ENCODE measurements at places on chromosomes 3 and 15. TPM values are rescaled to one million over a fixed set of nuclear protein-coding genes. Genes with fewer than 3 reads are reported as not detected.

DNA sequence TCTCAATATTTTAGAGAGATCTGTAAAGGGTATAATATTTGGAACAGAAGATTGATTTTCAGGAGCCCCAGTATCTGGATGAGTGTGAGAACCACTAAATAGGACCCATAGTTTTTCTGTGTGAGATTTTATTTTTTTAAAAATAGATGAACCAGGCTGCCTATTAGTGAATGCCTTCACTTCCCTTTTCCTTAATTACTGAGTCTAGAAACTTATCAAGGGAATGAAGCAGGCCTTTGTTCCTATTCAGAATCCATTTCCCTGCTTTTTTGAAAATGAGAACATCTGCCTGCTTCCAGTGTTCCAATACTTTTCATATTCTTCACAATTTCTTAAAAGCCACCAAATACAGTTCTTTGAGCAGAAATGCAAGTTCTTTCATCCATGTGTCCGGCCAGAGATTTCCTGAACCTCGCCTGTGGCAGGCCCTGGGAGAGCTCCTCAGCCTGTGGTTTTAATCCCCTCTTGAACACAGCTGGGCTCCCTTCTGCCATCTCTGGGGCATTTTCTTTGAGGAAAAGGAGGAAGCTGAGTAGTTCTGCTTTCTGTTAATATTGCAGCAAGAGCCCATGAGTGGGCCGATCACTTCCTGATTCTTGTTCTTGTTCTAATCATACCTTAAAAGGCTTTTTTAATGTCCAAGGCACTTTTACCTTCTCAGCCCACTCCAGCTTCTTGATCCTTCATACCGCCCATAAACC, 4.7 kb downstream of the EHD4 start:
- peak; percentile 65 for DNase-seq

- DNase-seq: no peak
Measured at GRCh38 chr3:125515421-125515820, 4.6 kb downstream of the SNX4 start.

The ALPK3 gene
- total RNA-seq: 2.7 TPM

- DNase-seq: no peak
Measured at GRCh38 chr3:170090601-170090981, 52.8 kb downstream of the GPR160 start.

GRCh38 chr3:99549957-99550603, 88.3 kb upstream of the COL8A1 start:
- no peak for DNase-seq

The SOX14 gene
- total RNA-seq: not detected

The MCF2L2 gene
- 0.16 TPM for total RNA-seq

- DNase-seq: no peak
Measured at GRCh38 chr3:48187579-48188265, 495 bp downstream of the CDC25A start.

The LZTFL1 gene
- 10.2 TPM for total RNA-seq

DNA sequence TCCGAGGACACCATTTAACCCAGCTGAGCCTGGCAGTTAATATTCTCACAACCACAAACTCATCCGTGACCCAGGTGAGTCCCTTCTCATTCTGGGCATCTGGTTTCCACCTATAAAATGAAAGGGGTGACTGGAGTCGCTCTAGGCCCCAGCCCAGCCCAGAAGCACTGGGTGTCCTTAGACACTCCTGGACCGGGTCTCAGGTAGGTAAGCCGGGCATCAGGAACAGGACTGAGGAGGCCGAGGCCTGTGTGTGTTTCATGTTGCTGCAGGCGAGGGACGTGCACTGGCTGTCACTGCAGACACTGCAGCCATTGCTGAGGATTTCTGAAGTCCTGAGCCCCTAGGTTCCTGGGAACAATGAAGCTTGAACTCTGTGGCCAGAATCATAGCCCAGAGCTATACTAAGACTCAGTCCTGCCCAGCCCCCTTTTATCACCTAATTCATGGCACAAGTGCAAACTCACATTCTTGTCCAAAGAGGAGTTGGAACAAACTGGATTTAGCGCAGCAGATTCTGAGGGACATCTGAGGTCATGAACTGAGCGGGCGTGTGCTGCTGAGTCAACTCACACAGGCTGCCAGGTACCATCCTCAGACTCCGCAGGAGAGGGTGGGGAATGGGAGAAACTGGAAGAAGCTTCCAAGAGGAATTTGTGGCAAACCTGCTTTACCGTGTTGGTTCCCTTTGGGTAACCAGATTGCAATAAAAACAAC, 184.9 kb downstream of the FAM43A start:
- peak; percentile 33 for DNase-seq

The DUOX1 gene
- total RNA-seq: 2.5 TPM

DNA sequence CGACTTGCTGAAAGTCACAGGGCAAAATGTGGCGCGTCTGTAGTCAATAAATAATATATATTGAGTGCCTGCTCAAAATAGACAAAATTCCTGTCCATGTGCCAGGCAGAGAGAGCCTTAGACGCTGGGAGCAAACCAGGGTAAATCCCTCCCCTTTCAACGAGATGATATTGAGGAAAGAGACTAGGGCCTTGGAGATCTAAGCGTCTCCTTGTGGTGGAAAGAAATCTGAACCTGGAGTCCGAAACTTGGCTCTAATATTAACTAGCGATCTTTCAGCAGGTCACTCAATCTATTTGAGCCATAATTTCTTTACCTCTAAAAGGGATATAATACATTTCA, 348 bp upstream of the DPP8 start:
- no peak for DNase-seq

DNA sequence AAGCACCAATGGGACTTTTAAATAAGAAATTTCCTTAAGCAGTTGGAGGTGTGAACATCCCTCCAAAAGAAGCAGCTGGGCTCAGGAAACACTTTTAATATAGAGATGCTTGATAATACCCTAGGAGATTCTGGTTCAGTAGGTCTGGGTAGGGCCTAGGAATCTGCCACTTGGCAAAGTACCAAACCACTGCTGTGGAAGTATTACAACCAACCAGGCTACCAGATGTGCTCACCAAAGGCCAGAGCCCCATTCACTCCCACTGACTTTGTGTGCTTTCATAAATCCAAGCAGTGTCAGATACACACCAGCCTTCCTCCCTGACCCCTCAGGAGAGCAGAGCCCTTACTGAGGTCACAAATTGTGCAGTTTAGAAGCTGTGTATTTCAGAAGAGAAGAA, 162.6 kb downstream of the CCNL1 start:
- DNase-seq: no peak

DNA sequence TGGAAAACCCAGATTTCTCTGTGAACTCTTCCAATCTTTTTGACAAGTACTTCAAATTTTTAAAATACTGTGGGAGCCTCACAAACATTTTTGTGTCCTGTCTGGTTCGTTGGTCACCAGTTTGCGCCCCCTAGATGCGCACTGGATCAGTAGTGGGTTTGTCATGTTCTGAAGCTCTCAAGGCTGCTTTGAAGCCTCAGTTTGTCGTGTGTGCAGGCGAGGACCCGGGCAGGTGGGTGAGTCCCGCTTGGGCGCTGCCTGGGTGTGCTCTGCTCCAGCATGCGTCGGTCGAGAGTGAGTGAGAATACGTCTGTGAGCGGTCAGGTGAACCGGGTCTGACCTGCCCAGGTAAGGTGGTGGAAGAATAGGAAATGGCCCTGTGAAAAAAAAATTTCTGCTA, 17.3 kb upstream of the AEN start:
- no peak for DNase-seq

DNA sequence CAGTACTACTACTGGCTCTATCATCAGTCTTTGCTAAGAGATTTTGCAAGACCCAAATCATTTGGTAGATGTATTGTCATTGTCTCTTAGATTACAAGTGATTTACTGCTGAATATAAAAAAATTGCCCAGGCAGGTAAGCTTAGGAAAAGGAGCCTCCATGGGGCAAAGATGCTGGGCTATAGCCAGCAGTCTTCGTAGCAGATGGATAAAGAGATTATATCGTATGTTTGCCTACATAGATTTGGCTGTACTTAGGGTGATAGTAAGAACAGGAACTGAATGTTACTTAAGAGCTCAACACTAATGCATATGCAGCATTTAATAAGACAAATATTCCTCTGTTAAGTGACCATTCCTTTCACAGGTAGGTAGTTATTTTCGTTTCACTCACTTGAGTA, 48.9 kb downstream of the PTPRG start:
- DNase-seq: no peak

GRCh38 chr3:114582929-114583328, 289.1 kb downstream of the TIGIT start:
- no peak for DNase-seq

GRCh38 chr3:153640689-153641665, 479.0 kb downstream of the RAP2B start:
- DNase-seq: no peak

DNA sequence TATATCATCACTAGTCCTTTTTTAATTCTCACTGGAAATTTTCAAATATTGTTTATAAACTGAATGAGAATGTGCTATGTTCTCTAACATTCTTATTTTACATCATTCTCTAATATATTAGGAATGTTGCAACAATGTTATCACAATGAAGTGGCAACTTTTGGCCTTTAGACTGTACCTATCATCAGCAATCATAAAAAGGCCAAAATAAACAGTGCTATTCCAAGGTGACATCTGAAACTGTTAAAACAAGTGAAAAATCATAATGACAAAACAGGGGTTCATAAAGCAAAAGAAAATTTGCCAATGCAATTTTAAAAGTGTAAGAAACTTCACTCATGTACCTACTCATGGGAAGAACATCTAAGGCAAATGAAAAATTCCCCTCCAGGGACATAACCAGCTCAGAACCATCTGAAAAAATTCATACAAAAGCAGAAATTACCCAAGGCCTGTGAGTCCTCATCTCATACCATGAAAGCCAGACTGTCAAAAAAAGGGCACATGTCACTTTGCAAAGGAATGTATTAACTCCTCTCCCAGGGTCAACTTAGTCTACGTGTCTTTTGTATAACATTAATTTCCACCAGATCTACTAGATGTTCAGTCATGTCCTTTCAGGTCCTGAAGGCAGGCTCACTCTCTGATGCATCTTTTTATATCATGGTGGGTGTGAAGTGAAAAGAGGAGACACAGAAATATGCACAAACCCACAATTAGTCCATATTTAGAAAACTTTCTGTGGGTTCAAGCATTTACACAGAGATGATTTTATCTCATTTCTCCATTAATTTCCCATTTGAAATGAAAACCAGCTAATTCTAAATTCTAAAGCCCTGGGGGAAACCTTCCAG, 211.9 kb downstream of the CBLB start:
- DNase-seq: no peak

- no peak for DNase-seq
Measured at GRCh38 chr3:46709157-46709654, 8.0 kb downstream of the TMIE start.

DNA sequence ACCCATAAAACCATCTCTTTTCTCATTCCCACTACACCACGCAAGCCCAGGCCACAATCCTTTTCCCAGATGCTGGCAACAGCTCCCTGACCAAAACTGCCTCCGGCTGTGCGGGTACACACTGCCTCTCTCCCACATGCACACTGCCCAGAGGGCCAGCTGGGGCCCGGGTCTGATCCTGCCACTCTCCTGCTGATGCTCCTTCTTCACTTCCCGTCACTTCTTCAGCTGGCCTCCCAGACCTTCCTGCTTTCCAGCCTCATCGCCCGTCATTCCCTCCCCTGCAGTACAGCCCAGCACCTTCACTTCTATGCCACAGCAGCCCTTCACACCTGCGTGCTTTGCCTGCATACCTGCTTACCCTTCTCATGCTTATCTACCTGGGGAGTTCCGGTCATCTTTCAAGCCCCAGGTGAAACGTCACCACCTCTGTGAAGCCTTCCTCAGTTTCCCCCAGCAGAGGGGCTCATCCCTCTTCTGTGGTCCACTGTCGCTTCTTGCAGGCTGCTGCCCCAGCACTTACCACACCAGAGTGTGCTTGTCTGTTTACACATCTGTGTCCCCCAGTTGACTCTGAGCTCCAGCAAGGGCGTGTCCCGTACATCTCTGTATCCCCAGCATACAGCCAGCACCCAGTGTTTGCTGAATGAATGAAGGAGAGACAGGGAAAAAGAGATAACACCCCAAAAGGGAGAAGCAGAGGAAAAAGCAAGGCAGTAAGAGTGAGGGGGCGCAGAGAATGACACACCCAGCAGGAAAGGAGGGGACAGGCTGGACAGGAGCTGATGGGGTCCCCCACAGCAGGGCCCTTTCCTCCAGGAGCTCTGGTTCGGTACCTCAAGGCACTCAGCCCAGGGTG, 22.2 kb downstream of the GRAMD2A start:
- DNase-seq: peak; percentile 71

GRCh38 chr3:30615615-30616346, 9.4 kb downstream of the TGFBR2 start:
- no peak for DNase-seq

GRCh38 chr3:149566292-149566975, 91.4 kb downstream of the WWTR1 start:
- DNase-seq: no peak

GRCh38 chr3:70806556-70806955, 494.1 kb upstream of the MDFIC2 start:
- DNase-seq: no peak
